ENCODE measurements at places on chromosomes 4 and X. TPM values are rescaled to one million over a fixed set of nuclear protein-coding genes. Genes with fewer than 3 reads are reported as not detected.
A peak's percentile ranks its signal among the peaks of the same experiment; 100 is the strongest.

GRCh38 chrX:11380187-11380844, 87.1 kb downstream of the AMELX start:
- H3K27me3 ChIP-seq: no peaks in the 10 kb centered on the region
- H3K4me1 ChIP-seq: no peaks in the 10 kb centered on the region
- DNase-seq: no peak
- H3K36me3 ChIP-seq: no peaks in the 10 kb centered on the region
- no peak overlapping the region for H3K27ac ChIP-seq

- no peaks in the 10 kb centered on the region for H3K36me3 ChIP-seq
- no peak for DNase-seq
- H3K27me3 ChIP-seq: no peaks in the 10 kb centered on the region
- no peak overlapping the region for H3K27ac ChIP-seq
Observed at GRCh38 chrX:1336948-1337779, 579 bp downstream of the IL3RA start.

- H3K36me3 ChIP-seq: no peaks in the 10 kb centered on the region
- no peak overlapping the region for H3K4me3 ChIP-seq
- peak; percentile 6 for DNase-seq
- no peak overlapping the region for H3K27ac ChIP-seq
Observed at GRCh38 chr4:1356181-1356998, 9.4 kb downstream of the UVSSA start.

DNA sequence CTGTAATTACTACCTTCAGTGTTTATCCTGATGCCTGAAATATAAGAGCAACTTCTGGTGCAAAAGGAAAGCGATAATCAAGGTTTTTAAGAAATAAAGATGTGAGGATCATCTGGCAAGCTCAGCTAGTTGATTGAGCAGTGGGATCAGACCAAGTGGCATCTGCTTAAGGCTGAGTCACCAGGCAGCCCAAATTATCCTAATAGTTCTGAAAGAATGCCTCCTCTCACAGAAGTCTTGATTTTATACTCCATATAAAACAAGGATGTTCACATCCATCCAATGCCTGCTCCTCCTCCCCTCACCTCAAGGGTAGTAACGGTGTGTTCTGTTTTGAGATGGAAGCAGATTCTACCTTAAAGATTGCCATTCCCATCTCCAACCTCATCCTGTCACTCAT, 134.5 kb upstream of the RASGEF1B start:
- DNase-seq: no peak
- H3K4me1 ChIP-seq: no peaks in the 10 kb centered on the region
- 0 out of 2 replicates have a peak, but pooled peaks cover 4% of the 10 kb centered on the region for H3K27me3 ChIP-seq
- no peaks in the 10 kb centered on the region for H3K36me3 ChIP-seq
- H3K27ac ChIP-seq: no peak overlapping the region
- no peak overlapping the region for H3K4me3 ChIP-seq

ALB gene
- total RNA-seq: not detected

RTL9 gene
- total RNA-seq: 0.11 TPM

AFM gene
- not detected for total RNA-seq

GNRHR gene
- not detected for total RNA-seq

CCKAR gene
- total RNA-seq: not detected
